Activated CD4-positive, alpha-beta T cell treated with anti-CD3 and anti-CD28 coated beads, Interleukin-2, amount 50 U/mL, for 4 hours (primary cell): ENCODE measurements at places on chromosomes 12 and 14.

DNA sequence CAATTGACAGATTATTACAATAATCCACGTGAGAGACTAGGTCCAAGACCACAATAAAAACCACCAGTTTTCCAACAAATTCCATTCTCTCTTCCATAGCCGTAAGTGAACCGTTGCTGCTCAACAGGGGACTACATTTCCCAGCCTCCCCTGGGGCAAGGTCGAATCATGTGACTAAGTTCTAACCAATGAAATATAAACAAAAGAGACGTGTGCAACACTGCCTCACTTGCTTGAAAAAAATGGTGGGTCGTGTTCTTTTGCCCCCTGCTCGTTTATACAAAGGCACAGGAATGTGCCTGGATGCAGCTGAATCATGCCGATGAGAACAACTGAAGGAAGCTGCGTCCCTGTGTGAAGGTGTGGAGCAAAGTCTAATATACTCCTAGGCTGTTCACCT is 51.1 kb downstream of the HSPB8 start:
- no peak for DNase-seq

GRCh38 chr12:117052386-117053049 is 46.7 kb downstream of the TESC start:
- no peak for DNase-seq

GRCh38 chr14:94934276-94934810 is 164.4 kb upstream of the GSC start:
- no peak for DNase-seq

GRCh38 chr12:90410962-90411361 is 544.0 kb downstream of the CCER1 start:
- no peak for DNase-seq

DNA sequence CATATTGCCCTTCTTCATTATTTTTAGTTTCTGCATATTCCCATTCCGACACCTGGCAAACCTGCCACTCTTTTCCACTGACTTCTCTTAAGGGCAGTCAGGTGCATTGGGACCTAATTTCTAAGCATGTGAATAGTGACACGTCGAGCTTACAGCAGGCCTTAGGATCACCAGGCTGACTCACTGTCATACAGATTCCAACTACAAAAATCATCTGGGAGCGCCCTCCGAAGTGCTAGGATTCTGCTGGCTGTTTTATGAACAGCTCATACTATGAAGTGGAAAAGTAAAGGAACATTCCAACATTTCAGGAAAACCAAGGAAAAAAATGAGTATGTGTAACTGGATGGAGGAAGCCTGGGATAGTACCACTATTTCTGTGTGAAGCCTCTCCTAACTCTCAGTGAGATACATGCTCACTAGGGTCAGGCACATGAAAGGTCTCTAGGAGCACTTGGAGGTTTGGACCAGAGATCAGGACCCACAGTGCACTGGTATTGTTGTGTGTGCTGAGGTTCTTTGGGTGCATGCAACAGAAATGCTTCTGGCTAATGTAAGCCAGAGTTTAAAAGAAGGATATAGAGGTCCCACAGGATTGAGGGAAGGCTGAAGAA is 257.4 kb downstream of the ZFP36L1 start:
- no peak for DNase-seq

- no peak for DNase-seq
Observed at GRCh38 chr14:65866448-65866847, 453.9 kb downstream of the FUT8 start.

GRCh38 chr14:63941023-63941422 is 88.2 kb downstream of the SYNE2 start:
- no peak for DNase-seq

DNA sequence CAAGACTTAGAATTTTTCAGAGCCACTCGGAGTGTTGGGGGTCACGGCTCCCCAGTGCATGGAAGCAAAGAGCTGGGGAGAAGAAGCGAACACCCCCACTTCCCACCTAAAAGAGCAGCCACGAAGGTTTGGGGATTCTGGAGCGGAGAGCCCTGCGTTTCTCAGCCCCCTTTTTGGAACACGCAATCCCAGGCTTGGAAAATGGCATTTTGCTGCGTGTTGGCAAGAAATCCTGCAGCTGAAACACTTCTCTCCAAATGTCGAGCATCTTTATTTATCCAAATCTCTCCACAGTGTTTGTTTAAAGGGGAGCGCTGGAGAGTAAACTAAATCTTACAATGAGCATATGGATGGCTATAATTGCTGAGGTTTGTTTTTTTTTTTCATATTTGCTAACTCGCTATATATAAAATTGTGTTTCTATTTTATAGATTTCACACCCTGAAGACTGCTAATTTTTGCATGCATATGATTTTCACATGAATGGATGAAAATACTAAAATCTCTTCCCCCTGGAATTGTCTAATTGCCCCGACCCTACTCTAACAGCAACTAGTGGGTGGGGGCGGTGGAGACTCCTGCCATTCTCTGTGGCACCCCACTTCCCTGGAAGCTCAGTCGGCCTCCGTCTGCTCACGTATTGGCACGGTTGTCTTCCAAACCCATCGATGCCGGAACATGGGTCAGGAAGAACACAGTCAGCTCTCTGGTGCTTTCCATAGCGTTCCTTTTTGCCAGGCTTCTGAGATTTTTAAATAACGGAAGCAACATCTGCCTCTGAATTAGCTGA is 120.5 kb downstream of the GCH1 start:
- no peak for DNase-seq

DNA sequence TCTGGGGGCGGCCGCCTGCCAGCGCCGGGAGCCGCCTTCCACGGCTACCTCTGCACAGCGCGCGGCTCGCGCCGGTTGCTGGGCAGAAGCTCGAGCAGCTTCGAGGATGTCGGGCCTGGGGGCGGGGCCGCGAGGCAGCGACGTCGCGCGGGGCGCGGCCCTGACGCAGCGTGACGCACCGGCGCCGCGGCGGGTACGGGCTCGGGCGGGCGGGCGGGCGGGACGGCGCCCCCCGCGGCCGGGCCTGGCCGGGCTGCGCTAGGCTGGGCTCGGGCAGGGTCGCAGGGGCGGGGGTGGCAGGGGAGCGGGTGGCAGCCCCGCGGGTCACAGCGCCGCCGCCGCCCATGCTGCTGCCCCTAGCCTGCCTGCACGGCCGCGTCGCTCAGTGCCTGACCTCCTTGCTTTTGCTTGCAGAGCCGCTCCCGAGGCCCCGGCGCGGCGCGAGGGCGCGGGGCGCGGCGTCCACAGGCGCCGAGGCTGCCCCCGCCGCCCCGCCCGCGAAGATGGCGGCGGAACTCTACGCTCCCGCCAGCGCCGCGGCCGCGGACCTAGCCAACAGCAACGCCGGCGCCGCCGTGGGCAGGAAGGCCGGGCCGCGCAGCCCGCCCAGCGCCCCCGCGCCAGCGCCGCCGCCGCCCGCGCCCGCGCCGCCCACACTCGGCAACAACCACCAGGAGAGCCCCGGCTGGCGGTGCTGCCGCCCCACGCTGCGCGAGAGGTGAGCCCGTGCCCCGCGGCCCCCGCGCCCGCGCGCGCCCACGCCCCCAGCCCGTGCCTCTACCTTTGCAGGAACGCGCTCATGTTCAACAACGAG is at the start of gene BTBD6:
Gene BTBD6 (plus strand): TSS at position 166 of the 814 bp plus-strand sequence. CDS start 179 bp downstream, at position 345.
- DNase-seq, result peak; percentile 85

DNA sequence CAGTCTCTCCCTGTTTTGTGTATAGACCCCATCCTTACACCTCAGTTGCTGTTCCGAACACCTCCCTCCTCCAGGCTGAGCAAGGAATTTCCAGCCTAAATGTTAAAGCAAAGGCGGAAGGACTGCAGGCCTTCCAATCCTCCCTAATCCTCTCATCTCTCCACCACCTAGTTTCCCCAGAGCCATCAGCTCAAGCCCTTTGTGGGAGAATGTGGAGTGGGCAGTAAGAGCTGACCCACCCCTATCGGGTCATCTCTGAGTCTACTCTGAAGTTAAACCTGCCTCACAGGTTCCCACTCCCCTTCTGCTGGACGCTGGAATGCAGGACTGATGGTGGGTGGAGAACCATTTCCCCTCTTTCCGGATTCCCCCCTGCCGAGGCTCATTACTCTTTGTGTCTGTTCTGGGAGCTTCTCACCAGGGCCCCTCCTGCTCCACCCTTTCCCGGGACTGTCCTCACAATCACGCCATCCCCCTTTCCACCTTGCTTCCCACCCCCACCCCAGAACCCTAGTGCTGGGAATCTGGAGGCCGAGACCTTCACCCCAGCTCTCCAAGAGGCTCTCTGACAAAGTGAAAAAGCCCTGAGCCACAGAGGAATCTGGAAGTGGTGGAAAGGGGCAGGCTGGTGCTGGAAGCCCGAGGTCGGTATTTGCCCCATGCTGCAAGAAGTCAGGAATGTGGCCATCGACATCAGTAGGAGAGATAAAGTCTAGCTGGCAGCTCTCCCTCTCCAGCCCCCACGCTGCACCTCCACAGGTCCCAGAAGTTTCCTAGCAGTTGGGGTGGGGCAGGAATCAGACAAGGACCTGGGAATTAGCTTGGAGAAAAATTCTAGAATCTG is 3.3 kb upstream of the KRT18 start:
- DNase-seq, result no peak

DNA sequence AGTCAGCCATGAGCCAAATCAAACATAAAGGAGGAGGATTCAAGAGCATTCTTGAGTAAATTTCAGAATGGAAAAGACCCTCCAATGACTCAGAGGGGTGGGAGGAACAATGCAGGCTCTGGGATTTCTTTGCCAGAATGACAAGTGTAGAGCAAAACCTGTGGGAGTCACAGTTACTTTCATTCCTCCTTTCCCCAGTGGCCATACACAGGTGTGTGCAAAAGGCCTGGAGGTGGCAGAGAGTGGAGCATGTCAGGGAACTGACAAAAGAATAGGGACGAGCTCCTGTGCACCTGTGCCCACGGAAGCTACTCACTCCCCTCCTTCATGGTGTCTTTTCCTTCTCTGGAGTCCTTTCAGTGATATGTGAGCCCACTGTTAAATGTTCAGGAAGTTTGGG is 9.4 kb upstream of the CIPC start:
- DNase-seq, result no peak

DNA sequence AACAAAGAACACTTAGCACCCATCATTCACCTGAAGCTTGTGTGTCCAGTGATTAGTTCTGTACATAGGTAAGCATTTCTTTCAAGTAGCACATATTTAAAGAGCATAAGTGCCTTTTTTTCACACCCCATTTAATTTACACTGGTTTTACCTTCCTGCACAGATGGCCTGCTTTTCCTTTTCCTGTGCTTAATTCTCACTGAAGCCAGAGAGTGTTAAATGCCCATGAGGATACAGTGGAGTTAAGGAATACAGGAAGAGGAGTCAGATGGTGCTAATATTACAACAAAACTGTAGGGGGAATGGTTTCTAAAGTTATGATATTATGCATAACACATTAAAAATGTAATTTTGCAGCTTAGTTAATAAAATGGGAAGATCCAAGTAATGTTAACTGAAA is 31.0 kb upstream of the SLC38A1 start:
- DNase-seq, result no peak

DNA sequence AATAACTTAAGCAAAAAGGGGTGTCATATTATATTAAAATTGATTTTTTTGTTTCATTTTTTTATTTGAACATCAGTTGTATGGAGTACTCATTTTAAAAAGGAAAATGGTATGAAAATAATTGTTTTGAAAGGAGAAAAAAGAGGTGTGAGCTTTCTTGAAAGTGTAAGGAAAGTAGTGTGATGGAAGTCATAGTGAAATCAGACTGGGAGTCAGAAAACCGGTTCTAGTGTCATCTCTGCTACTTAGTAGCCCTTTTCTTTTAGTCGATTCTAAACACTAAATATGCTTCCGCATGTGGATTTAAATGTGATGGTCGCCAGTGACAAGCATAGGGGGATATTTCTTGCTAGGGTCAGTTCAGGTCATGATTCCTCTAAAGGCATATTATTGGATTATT is 1.8 kb upstream of the DYRK2 start:
- no peak for DNase-seq

- DNase-seq, result no peak
Observed at GRCh38 chr12:47052274-47052673, 27.1 kb upstream of the PCED1B start.

DNA sequence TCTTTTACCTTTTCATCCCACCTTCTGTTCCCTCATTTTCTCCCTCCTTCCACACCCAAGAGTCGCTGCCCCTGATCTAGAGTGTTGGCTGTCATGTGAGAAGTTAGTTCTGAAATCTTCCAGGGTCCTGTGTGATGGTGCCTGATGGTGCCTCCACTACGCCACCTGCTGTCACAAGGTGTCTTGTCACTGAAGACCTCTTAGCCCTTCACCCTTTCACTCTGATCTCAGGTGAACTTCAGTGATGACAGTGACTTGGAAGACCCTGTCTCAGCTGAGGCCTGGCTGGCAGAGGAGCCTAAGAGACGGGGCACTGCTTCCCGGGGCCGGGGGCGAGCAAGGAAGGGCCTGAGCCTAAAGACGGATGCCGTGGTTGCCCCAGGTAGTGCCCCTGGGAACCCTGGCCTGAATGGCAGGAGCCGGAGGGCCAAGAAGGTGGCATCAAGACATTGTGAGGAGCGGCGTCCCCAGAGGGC is 7.6 kb upstream of the PFDN5 start:
- peak; percentile 76 for DNase-seq

GRCh38 chr12:1698720-1699119 is 7.8 kb downstream of the ADIPOR2 start:
- no peak for DNase-seq

GRCh38 chr12:6030081-6030480 is 85.0 kb upstream of the ANO2 start:
- no peak for DNase-seq

- no peak for DNase-seq
Observed at GRCh38 chr12:48813465-48814261, 4.6 kb upstream of the CACNB3 start.

DNA sequence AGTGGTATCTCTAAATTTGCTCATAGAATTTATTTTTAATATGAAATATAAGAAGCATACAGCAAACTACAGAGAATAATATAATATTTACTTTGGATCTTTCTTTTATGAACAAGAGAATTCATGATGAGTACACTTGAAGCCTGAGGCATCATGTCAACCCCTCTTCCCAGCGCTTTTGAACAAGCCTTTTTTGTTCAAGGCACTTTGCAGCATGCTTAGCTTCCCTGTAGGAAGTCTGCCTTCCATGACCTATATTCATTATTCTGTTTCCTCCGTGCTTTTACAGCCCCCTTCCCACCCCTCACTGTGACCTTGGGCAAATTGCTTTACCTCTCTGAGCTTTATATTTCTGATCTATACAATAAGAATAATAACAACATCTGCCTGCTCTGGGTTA is 41.6 kb downstream of the SCN8A start:
- no peak for DNase-seq

DNA sequence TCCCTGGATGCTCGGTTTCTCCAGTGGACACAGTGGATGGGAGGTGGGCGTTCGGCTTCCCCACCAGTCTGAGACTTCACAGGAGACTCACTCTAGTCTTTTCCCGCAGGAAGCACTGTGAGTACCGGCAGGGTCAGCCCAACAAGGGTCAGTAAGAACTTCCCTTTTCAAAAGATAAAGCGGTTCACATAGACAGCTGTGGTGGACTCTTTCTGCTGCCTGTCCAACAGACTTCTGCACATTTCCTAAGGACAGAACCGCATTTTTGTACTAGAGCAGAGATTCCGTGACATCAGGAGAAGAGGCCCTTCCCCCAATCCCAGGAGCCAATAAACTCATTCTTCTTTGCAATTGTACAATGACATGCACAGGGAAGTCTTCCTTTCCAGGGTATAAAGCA is 10.4 kb downstream of the LTBR start:
- DNase-seq, result no peak
